Hematopoietic multipotent progenitor cell treated with erythropoietin and hydrocortisone succinate and interleukin-3 and kit ligand, for 4 days (in vitro differentiated cells): ENCODE measurements at places on chromosomes 5 and 9.

DNA sequence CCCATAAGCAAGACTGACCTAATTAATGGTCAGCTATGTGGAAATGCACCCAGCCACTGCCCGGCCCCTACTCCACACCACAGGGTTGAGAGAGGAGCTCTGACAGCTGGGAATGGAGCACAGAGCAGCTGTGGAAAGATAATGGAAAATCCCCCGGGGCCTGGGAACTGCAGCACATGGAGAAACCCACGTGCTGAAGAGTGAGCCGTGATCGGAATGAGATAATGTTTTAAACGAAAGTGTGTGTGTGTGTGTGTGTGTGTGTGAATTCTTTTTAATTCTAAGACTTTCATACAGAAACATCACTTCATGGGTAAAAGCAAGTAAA lies 13.1 kb upstream of the SLC12A7 start:
- no peak for DNase-seq

DNA sequence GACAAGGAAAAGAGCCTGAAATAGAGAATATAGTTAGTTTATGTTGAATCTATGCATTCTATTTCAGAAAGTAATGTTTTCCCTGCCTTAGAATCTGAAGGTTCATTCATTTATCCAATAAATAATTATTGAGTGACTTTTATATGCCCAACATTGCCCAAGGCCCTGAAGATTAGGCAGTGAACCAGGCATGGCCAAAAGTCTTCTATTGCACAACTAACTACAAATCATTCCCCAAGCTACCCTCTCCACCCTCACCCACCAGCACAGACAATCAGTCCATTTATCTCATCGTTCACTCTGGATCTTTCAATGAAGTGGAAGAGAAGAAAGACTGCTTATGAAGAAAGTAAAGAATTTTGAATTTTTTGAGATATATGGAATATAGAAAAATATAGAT lies 268.4 kb downstream of the PLK2 start:
- DNase-seq, result no peak

DNA sequence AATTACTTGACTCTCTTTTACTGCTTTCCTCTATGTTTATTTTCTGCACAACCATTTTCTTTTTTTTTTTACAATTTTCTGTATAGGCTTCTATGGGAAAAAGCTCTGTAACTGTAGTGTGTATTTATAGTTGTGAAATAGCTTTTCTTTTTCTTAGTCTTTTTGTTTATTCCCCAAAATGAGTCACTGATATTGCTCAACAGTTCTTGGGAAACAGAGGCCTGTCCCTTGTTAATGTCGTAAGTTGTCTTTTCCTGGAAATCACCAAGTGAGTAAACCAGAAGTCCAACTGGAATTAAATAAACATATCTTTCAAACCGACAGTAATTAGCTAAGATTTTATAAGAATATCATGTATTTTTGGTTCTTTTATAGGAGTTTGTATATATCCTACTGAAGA lies 325.1 kb upstream of the PRR16 start:
- DNase-seq, result peak; percentile 71

GRCh38 chr5:39283231-39283818 lies 64.0 kb upstream of the FYB1 start:
- DNase-seq, result peak; percentile 92

DNA sequence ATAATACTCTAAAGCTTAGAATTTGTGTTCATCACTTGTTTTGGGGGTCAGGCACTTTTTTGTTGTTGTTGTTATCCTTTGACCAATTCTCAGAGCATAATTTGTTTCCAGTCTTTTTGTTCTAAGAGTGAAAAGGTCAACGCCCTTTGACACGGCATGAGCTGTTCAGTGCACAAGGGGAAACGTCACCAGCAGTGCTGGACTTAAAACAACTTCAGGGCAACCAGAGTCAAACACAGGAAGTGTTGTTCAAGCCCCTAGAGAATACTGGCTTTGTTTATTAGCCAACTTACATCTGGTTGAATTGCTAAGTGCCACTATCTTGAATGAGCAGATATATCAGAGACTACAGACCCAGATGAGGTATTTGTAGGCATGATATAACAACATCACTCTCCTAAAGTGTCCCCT lies 368.9 kb downstream of the TMEM161B start:
- no peak for DNase-seq

DNA sequence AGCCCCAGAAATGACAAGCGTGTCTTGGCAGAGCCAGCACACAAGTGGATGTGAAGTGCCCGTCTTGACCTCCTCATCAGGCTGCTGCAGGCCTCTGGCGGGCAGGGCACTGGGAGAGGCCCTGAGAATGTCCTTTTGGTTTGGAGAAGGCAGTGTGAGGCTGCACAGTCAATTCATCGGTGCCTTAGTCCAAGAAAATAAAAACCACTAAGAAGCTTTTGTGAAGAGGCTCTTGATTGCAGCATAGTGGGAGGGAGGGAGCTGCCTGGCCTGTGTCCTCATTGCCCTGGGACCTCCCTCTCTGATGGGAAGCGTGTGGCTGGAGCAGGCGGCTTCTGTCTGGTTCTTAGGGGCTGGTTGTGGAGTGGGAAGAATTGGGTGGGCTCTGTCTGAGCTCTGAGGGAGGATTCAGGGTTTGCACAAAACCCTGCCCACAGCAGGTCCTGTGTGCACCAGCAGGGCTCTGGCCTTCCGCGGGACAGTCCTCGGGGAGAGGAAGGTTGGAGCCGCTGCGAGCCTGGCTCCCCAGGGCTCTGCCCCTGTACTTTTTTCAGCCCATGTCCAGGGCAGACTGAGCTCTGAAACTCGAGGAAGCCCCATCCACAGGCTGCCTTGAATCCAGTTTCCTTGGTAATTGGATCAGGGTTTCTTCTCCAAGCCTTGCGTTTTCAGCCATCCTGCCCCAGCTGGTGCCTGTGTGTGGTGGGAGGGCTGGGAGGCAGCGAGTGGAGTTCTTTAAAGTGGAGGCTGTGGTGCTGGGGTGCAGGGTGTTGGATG lies 1.1 kb downstream of the HRCT1 start:
- no peak for DNase-seq

- DNase-seq, result no peak
Observed at GRCh38 chr9:22342491-22343217, 104.0 kb upstream of the DMRTA1 start.

DNA sequence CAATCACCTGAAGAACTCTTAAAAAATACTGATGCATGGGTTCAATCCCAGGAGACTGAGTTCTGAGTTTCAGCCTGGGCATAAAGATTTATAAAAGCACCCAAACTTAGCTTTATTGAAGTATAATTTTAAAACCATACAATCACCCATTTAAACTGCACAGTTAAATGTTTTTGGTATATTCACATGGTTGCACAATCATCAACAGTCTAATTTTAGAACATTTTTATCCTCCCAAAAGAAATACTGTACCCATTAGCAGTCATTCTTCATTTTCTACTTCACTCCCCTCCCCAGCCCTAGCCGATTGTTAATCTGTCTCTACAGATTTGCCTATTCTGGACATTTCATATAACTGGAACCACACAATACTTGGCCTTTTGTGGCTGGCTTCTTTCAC lies 141.7 kb downstream of the ARSB start:
- DNase-seq, result no peak

DNA sequence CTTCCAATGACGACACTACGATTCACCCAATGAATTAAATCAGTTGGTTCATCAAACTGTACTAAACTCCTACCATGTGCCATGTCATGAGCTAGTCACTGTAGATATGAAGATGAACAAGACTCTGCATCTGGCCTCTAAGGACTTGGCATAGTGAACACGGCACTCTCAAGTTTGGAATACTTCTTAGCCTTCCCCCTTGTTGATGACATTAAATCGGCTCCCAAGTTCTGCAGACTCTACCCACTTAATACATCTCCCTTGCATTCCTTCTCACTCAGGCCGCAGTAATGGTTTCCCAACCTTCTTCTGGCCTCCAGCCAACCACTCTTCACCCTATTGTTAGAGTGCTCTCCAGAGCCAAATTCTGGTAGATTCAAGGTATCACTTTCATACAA lies 184.7 kb downstream of the MAPKAP1 start:
- DNase-seq, result no peak

DNA sequence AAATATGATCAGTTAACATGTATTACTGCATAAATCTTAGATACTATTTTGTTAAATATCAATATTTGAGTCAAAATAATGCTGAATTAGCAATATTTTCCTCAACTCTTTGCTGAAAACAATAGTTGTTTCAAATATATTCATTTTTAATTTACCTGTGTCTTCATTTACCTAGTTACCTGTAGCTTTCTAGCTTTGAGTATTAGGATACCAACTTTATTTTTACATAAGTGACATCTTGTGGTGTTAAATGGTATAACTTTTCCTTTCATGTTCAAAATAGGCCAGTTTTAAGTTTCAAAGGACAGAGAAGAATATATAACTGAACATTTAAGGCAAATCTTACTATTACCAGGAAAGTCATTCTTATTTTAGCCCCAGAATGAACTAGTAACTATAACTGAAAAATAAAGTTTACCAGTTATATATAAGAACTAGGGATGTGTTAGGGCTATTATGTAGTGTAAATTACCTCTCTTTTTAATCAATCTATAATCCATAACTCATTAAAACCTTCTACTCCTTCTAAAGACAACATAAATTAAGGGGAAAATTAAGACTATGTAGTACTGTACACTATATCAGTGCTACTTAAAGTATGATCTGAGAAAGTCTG lies 25.3 kb downstream of the AP3B1 start:
- peak; percentile 49 for DNase-seq

DNA sequence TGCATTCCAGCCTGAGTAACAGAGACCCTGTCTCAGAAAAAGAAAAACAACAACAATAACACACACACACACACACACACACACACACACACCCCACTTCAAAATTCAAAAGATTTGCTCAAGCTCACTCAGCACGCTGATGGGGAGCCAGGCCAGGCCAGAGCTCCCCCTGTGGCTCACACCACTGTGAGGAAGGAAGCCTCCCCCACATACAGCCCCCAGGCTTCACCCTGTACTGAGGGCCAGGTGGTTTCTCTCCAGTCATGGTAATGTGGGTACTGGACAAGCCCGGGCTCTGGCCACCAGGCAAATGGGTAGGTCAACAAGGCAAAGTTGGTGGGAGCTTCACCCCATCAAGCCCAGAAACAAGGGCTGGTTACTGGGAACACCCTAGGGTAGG lies 19.0 kb downstream of the ATOX1 start:
- no peak for DNase-seq

DNA sequence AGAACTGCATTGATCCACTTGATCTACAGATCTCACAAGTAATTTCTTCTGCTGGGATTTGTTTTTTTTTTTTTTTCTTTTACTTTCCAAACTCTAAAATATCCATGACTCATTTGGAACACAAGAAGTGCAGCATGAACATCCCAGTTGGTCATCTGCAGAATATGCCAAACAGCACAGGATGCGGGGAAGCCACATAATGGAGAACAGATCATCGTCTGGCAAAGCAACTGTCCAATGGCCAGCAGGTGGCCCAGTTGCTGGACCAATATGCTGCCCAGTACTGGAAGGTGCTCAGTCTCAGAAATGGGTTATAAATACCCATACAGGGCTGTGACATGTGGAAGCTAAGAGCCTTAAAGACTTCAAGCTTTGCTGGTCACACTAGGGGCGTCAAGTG lies 221.3 kb upstream of the TAS2R1 start:
- DNase-seq, result no peak

GRCh38 chr9:6739218-6739617 lies 18.6 kb upstream of the KDM4C start:
- DNase-seq, result peak; percentile 48

GRCh38 chr9:37561682-37562081 lies 14.5 kb downstream of the FBXO10 start:
- no peak for DNase-seq

DNA sequence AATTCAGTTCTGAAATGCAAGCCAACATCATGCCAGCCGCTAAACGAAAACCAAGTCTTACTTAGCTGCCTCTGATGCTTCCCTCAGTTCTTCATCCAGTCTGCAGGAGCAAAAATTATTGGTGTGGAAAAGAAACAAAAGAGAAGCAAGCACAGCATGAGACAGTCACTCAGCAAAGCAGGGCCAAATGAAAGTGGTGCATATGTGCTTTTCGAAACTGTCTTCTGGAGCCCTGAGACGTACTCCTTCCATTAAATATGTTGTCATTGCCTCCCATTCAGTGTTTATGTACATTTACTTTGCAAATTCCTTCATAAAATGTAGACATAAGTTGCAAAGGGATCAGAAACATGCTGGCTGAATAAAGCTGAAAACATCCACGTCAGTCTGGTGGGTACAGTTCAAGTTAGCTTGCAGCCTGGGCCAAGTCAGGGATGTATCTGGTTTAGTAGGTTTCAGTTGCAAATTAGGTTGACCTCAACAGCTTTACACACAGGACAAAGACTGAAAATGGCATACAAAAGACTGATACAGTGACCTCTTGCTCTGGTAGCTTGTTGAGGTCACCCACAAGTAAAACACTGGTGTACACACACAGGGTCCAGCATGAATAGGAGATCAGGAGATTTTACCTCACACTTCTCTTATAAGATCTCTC lies 139.7 kb upstream of the PCA3 start:
- DNase-seq, result no peak

GRCh38 chr9:10614196-10614800 lies 1.5 kb upstream of the PTPRD start:
- no peak for DNase-seq

- no peak for DNase-seq
Observed at GRCh38 chr9:72355153-72355552, 9.9 kb downstream of the ZFAND5 start.

DNA sequence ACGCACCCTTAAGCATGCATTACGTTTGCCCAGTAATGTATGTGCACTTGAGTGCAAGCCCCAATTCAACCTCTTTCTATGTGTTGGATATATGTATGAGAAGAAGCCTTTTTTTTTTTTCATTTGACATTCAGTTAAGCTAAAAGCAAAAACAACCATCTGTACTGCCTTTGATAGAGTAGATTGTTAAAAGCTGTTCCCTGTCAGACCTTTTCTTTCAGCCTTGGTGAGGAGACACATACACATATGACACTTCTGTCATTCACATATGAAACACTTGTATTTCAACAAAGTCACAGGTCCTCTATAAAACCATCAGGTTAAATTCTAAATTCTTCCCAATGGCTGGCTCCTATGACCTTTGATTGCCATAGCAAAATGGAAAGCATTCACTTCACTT lies 40.2 kb upstream of the STARD4 start:
- DNase-seq, result no peak

GRCh38 chr5:27810458-27810857 lies 772.1 kb upstream of the CDH9 start:
- DNase-seq, result peak; percentile 3

- peak; percentile 92 for DNase-seq
Observed at GRCh38 chr9:136787690-136788400, 3.3 kb upstream of the TMEM141 start.

GRCh38 chr5:180126716-180127681 lies 55.4 kb upstream of the RNF130 start:
- DNase-seq, result peak; percentile 56

GRCh38 chr5:37568018-37568753 lies 189.1 kb downstream of the WDR70 start:
- DNase-seq, result no peak

GRCh38 chr5:106877881-106878280 lies 792.9 kb downstream of the EFNA5 start:
- DNase-seq, result no peak

- no peak for DNase-seq
Observed at GRCh38 chr5:32543291-32543690, 42.1 kb upstream of the SUB1 start.

GRCh38 chr5:61910771-61911170 lies 395.2 kb upstream of the KIF2A start:
- DNase-seq, result no peak

- DNase-seq, result no peak
Observed at GRCh38 chr5:124172389-124173003, 573.9 kb downstream of the ZNF608 start.
